ENCODE measurements at places on chromosomes 3 and 15. TPM values are rescaled to one million over a fixed set of nuclear protein-coding genes. Genes with fewer than 3 reads are reported as not detected.

Gene XXYLT1
- 9.3 TPM for total RNA-seq

- no peak for DNase-seq
Measured at GRCh38 chr3:73449774-73450173, 175.0 kb downstream of the PDZRN3 start.

DNA sequence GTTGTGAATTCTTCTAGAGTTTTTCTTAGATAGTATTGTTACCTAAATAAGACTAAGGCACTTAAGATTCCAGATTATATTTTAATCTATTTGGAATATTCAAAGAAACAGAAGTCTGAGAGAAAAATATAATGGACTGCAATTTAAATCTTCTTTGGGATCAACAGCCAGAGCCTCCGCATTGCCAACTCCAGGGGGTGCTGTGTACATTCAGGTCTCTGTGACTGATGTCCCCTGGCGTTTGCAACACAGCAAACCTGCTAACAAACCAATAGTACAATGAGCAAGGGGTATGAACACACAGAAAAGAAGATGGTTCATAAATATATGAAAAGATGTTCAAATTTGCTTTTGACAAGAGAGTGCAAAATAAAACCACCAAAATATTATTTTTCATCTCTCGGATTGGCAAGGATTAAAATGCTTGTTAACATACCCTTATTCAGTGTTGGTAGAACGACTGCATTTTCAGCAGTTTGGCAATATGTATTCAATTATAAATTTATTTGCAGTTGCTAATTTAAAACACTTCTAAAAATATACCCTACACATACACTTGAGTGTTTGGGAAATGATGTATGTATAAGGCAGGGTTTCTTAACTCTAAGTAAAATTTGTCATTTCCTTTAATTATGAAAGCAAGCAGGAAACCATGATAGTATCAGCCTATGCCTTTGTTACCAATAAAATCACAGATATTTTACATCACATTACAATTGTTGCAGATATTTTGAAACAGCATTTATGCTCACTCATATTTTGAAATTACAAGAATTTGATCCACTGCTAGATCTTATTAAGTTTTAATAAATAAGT is 16.1 kb upstream of the TM4SF1 start:
- no peak for DNase-seq

GRCh38 chr3:71653414-71653807 is 69.9 kb upstream of the FOXP1 start:
- DNase-seq, result no peak

Gene ALPK3
- 0.05 TPM for total RNA-seq

Gene OR5K4
- not detected for total RNA-seq

DNA sequence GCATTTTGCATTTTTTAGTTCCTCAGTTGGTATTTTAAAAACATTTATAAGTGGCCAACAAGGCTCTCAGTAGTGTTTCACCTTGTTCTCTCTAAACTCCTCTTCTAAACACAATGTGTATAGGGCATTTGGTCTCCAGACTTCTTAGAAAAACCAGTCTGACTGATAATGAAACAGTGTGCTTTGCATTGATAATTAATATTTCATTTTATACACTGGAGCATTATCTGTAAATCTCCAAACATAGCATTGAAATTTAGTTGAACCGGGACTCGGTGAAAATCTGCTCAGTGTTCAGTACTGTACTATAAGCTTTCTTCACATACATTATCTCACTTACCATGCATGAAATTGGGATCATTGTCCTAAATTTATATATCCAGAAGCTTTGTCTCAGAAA is 53.6 kb downstream of the SETD5 start:
- no peak for DNase-seq

DNA sequence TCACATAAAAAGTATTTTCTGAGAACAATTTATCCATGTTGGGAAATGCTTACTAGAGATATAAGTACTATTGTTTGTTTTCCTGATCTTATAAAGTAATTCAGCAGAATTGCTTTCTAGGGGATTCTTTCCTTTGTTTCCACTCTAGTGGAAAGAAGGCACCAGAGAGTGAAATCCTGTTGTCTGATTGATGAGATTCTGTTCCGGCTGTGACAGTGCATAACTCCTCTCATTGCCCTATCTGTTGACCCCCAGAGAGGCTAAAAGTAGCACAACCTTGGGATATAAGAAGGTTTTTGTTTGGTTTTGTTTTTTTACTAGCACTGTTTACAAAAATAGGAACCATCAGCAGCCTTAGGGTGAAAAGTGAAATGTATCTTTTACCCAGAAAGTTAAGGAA is 114.1 kb downstream of the ALCAM start:
- DNase-seq, result no peak

Gene TTC21A
- 1.2 TPM for total RNA-seq

- DNase-seq, result no peak
Measured at GRCh38 chr3:128188326-128188725, 35.0 kb downstream of the EEFSEC start.

Gene ZNF609
- 15.0 TPM for total RNA-seq

GRCh38 chr15:55846116-55846707 is 103.3 kb upstream of the PRTG start:
- DNase-seq, result peak; percentile 76

DNA sequence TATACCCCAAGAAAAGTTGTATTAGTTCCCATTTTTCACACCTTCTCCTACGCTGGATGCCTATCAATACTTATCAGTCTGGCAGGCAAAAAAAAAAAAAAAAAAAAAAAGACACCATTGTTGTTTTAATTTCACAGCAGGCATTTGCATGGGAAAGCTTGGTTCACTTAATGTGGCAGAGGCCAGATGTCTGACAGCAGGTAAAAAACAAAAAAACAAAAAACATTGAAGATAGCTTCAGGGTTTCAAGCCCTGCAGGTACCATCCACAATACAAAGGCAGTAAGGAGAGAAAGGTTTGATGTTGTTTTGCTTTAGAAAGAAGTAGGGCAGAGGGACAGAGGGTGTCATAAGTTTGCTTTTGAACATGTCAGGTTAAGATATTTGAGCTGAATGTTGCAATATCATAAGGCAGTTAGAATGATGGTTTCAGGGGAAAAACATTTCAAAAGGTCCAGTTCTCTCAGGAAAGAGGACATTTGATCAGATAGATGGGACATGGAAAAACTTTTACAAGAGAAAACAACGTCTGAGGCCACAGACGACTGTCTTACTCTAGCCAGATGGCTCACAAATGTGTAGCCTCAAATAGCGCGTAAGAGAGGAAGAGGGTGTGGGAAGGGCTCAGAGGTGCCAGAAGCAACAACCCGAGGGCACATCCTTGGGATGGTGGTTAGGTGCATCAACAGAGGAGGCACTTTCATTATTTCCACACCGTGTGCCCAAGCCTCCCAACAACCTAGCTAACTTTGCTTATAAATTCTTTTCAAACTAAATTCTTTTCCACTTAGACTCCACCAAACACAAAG is 25.7 kb downstream of the PCOLCE2 start:
- no peak for DNase-seq

Gene RETNLB
- total RNA-seq, result not detected

DNA sequence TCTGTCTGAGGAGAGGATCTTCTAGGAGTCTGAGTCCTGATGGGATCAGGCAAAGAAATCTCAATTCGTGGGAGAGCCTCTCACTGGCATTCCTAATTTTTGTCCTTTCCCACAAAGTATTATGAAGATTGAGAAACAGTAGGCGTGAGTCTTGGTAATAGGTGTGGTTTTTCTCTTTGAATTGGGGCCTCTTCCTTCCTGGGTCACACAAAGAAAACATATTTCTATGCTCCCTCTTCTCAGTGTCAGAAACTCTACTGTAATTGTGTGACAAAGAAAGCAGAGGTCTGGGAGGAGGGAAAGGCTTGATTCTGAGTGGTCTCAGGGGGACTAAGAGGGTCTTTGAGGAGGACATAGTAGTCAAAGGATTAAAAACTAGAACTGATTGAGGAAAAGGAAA is 6.0 kb downstream of the GABRR3 start:
- DNase-seq, result no peak

DNA sequence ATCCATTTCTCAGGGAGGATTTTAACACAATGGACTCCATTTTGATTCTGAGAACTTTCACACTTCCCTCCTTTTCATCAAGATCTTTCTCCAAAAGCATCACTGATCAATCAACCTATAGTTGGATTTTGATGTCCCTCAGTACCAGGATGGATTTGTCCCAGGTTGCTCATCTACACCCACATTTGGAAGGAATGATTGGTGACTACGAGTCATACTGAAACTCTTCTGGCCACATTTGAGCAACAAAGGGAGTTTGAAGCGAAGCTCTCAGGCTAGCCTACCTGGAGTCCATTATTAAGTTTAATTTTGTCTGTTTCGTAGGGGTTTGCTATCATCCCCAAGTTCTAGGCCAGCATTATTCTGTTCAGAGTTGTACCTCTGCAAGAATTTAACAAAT is 31.3 kb upstream of the ATP8B4 start:
- DNase-seq, result no peak

Gene HIGD2B
- not detected for total RNA-seq

- no peak for DNase-seq
Measured at GRCh38 chr3:63655519-63655918, 3.0 kb downstream of the SNTN start.

Gene OCA2
- 0.81 TPM for total RNA-seq

Gene GPR15
- not detected for total RNA-seq

DNA sequence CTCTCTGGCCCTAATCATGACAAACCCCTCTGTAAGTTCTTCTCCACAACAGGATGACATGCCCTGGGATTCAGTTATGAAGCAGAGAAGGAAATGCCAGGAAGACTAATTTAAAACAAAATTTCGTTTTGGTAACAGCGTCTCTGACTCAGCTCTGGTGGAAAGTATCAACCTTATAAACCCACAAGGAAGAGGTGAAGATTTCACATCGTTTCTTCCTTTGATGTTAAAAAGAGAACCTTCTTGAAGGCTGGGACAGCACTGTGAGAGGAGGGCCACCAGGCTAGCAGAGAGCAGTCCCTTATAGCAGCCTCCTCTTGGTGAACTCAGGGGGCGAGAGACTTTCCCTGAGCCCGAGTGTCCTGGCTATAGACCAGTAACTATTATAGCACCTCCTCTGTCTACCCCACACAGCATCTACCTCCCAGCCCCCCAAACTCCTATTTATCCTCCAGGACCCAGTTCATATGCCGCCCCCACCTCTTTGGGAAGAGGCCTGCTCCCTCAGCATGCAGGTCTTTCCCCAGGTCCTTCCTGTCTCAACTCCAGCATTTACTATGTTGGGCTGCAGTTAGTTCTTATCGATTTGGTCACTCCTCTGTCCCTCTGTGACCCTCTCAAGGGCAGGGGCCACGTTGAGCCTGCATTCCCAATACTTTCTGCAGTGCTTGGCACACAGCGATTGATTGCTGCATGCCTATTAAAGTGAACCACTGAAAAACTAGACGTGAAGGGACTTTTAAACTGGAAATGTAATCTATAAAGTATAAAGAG is 321.5 kb upstream of the ICE2 start:
- no peak for DNase-seq

- DNase-seq, result no peak
Measured at GRCh38 chr3:150680562-150680961, 23.2 kb downstream of the ERICH6 start.

DNA sequence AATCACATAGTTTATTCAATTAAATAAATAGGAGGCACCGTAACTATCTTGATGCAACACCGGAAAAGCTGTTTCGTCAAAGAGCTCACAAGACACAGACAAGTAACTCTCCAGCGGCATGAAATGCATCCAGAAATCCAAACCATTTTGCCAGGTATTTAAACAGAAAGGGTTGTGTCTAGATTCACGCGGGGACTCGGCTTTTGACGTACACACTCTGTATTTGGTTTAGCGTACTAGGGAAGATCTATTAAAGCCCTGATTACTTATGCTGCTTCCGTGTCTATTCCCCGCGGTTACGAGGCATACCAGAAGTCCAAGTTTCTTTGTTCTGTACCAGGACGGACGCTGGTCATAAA is 718 bp downstream of the BNIP2 start:
- DNase-seq, result peak; percentile 30

DNA sequence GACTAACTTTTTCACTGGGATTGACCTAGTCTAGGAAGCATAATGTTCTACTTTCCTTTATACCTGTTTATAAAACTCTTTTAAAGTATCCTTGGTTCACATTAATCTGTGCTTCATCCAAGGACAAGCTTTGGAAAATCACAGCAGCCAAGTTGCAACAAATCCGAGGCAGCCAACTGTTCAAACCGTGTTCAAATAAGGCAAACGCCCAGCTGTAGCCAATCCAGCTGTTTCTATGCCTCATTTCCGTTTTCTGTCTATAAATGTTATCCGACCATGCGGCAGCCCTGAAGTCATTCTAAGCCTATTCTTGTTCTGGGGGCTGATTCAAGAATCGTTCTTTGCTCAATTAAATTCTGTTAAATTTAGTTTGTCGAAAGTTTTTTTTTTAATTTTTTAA is 78.3 kb downstream of the FMN1 start:
- no peak for DNase-seq

DNA sequence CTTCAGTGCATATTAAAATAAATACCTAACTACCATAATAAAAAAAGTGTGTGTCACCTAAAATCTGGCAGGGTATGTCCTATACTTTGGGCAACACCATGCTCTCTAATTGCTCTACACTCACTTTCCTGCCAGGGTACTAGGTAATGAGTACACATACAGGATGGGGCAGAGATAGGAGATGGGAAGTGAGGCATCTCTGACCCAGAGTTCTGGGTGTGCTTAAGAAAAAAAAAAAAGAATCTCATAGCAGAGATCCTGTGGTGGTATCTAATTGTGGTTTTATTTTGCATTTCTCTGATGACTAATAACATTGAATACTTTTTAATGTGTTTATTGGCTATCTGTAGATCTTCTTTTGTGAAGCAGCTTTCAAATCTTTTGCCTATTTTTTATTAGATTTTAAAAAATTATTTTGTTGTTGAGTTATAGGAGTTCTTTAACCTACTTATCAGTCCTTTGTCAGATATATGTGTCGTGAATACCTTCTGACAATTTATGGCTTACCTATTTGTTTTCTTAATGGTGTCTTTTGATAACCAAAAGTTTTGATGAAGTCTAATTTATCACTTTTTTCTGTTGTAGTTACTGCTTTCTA is 48.0 kb downstream of the EEFSEC start:
- no peak for DNase-seq

Gene GABRR3
- total RNA-seq, result not detected

Gene DAZL
- total RNA-seq, result 1.8 TPM

Gene TMEM45A
- 8.9 TPM for total RNA-seq

- no peak for DNase-seq
Measured at GRCh38 chr3:155934230-155934629, 63.8 kb downstream of the GMPS start.

GRCh38 chr15:79433276-79433990 is 1.3 kb downstream of the MINAR1 start:
- no peak for DNase-seq

Gene C3orf22
- total RNA-seq, result not detected

Gene KBTBD12
- not detected for total RNA-seq

Gene MFSD1
- total RNA-seq, result 28.6 TPM

Gene SNRPA1
- total RNA-seq, result 38.9 TPM

Gene C3orf62
- 0.84 TPM for total RNA-seq

- DNase-seq, result no peak
Measured at GRCh38 chr15:88894819-88895767, at the start of gene HAPLN3. HAPLN3 (minus strand) TSS chr15:88895544; CDS start chr15:88887298, 8,246 bp downstream.

GRCh38 chr3:107275511-107275910 is 101.7 kb upstream of the CCDC54 start:
- DNase-seq, result no peak

Data from NCI-H460 (cell line).